Left ventricle myocardium inferior (tissue), 1 donor: ENCODE measurements at places on chromosomes 3 and 15. TPM values are rescaled to one million over a fixed set of nuclear protein-coding genes. Genes with fewer than 3 reads are reported as not detected.
A peak's percentile ranks its signal among the peaks of the same experiment; 100 is the strongest.

DNA sequence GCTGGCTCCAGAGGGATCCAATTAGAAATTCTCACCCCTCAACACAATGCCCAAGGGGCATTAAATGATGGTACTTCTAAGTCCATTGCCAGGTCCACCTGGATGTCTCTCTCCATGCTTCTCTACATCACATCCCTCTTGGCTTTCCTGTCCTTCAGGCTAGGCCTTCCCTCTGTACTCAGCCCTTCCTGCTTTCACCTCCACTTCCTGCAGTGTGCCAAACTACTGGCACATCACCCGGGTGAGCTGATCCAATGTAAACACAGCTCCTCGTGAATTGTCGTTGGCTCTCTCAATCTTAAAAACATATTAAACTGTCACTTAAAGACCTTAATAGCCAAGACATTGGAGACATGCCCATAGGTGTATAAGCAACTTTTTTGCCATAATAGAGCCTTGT lies 4.0 kb downstream of the LMCD1 start:
- peaks cover 86% of the 10 kb centered on the region for H3K4me1 ChIP-seq
- DNase-seq, result no peak
- H3K4me3 ChIP-seq, result peak overlapping the region; percentile 67
- peaks cover under 1% of the 10 kb centered on the region for H3K36me3 ChIP-seq
- peak overlapping the region; percentile 87 for H3K27ac ChIP-seq
- no peaks in the 10 kb centered on the region for H3K27me3 ChIP-seq

Gene FBXL22
- total RNA-seq, result 29.5 TPM

Gene UROC1
- not detected for total RNA-seq

DNA sequence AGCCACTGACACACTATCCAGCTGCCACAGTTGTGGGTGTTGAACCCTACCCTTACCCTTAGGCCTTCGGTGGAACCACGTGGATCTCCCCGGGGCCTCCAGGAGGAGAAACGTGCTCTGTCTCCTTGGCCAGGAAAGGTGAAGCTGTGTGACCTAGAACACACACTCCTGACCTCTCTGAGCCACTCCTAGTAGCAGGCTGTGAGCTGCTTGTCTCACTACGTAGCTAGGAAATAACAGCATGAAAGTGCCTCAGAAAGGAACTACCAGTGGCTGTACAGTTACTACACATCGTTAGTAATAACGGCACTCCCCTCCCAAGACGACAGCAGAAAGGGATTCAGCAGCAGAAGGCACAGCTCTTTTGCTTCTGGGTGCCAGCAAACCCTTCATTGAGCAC lies 36.2 kb upstream of the SLC6A6 start:
- no peaks in the 10 kb centered on the region for H3K36me3 ChIP-seq
- H3K27ac ChIP-seq, result no peak overlapping the region
- peaks cover 71% of the 10 kb centered on the region for H3K27me3 ChIP-seq
- no peak for DNase-seq
- no peak overlapping the region for H3K4me3 ChIP-seq

Gene GHSR
- not detected for total RNA-seq
